ENCODE measurements at places on chromosomes 2 and 18. TPM values are rescaled to one million over a fixed set of nuclear protein-coding genes. Genes with fewer than 3 reads are reported as not detected.

- DNase-seq: no peak
Observed at GRCh38 chr18:53509886-53510285, 714.6 kb downstream of the MBD2 start.

GRCh38 chr2:56754627-56755026 is 570.8 kb downstream of the CCDC85A start:
- DNase-seq: no peak

- no peak for DNase-seq
Observed at GRCh38 chr2:233419602-233420391, 65.5 kb downstream of the DGKD start.

HOXD10 gene
- not detected for total RNA-seq

GTF2A1L gene
- total RNA-seq: not detected

DPYSL5 gene
- total RNA-seq: 6.9 TPM

DNA sequence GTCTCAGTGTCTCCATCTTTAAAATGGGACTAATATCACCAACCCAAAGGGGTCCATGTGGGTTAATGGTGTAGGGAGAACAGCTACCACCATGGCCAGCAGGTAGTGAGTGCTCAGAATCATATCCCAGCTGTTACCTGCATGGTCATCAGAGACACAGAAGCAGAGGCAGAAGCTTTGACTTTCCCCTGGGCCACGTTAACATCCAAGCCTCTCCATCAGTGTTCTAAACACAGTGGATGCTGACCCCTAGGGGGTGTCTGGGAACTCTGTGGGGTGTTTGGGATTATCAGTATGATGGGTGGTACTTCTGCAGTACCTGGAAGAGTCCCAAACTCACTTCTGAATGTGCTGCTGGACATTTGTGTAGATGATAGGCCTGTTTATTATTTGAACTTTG is 93.6 kb downstream of the GYPC start:
- no peak for DNase-seq

DNA sequence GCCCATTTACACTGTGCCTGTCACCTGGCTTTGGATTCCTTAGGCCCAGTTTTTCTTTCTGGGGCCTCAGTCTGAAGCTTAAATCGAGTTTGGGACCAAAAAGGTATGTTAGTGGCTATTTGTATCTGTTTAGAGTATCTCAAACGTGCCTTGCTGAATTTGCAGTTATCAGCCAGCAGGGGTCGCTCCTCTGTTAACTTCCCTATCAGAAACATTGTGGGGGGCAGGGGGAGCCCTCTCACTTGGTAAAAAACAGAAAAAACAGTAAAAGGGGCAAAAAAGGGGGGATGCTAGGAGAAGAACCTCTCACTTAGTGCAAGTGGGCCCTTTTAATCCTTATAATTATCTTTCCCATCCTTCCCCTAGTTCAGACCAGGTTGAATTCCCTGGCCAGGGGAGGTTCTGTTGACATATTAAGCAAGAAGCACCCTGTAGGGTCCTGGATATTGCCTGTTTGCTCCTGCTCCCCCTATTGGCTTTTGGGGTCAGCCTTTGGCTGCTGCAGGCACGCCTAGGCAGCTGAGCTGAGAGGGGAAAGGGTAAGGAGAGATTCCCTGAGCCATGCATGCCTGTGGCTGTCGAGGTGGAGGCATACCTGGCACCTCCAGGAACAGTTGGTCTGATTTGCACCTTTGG is 8.8 kb upstream of the IFIH1 start:
- peak; percentile 30 for DNase-seq

DNA sequence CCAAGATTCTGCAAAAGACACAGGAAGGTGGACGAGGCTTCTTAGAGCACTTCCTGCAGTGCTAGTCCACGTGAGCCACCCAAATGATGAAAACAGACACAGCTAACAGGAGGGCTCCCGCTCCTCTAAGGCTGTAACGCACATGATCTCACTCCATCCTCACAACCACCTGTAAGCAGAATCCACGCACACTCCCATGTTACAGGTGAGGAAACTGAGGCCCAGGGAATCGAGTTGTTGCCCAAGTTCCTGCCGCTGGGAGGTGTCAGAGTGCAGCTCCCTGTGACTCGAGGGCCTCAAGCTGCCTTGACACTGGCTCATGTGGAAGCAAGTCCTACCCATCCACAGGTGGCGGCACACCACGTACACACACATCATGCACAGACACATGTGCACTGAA is 4.4 kb downstream of the DNMT3A start:
- no peak for DNase-seq

GRCh38 chr2:120670371-120670770 is 65.3 kb upstream of the GLI2 start:
- DNase-seq: no peak

- no peak for DNase-seq
Observed at GRCh38 chr2:199940373-199940772, 14.9 kb downstream of the TYW5 start.

DNA sequence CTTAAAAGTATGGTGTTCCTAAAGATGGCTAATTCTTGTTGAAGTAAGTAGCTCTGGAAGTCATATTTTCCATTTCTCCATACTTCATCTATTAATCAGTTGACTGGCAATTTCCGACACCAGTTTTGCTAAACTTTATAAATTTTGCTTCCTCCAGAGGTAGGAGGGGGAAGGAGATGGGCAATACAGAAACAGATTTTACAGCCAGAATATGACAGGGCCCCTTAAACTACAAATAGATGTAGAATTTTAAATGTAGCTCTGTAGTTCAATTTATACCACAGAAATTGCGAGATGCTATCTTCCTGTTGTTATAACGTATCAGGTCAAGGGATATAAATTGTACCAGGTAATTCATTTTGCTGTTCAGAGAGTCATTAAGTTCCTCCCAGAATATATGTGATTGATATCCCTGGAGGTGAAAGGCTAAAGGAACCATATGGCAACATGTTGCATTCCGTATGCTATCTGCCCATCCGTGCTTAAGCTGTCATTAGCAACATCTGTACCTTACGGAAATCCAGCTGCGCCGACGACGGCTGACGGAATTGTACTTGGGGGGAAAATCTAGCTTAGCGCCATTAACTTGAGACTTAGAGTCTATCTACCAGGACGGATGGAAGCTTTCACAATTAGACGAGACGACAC is 8.4 kb upstream of the NR4A2 start:
- DNase-seq: no peak

ACMSD gene
- total RNA-seq: not detected

GRCh38 chr2:231245249-231246094 is 47.0 kb downstream of the ARMC9 start:
- no peak for DNase-seq

DNA sequence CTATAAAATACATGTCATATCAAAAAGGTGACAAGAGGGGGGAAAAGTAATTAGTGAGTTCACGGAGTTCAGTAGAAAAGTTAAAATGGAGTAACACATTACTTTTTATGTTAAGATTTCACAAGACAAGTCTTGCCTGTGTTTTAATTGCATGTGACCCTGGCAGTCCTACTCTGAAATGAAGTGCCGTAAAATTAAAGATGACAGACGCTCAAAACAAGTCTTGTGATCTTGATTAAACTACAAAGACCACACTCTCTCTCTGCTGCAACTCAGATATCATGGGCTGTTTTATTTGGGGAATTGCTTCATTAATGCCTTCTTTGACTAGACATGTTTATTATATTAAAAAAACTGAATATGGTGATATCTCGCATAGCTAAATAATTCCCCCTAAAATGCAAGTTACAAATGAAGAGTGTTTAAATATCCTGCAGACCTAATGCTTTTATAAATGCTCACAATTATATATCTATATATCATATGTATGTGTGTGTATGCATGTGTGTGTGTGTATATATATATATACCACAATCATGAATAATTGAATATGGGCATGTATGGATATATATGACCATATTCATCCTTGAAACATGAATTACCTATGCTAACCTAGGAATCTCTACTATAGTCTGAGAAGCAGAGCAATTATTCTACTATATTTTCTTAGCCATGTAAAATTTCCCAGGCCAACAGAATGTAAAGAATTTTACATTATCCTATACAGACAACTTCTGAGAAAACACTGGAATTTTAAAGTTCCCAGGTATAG is 647.5 kb downstream of the ARHGAP15 start:
- DNase-seq: no peak

GRCh38 chr2:226773291-226773690 is 26.3 kb downstream of the IRS1 start:
- DNase-seq: no peak

UNC80 gene
- 0.52 TPM for total RNA-seq

HS1BP3 gene
- total RNA-seq: 11.1 TPM

UGT1A10 gene
- not detected for total RNA-seq

ZC3H6 gene
- 3.5 TPM for total RNA-seq

DNA sequence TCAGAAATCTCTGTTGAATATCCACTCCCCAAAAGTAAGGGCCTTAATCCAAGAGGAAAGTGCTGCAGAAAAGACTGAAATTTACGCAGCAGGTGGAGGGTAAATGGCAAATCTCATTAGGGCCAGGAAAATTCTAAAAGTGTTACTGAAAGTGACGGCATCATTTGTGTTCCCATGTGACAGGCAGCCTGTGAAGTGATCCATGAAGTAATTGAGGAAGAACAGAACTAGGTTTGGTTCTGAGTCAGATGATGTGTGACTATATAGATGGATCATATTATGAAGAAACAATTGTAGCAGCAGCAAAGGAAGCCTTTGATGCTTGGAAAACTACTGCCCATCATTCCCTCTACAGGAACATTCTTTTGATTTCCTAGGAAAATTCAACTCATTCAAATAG is 401.2 kb downstream of the TGIF1 start:
- DNase-seq: no peak

- DNase-seq: no peak
Observed at GRCh38 chr2:2027271-2027670, 283.0 kb upstream of the PXDN start.

Data from H9 (cell line).